ENCODE measurements at places on chromosomes 16 and 17.

- no peak for DNase-seq
These were observed 561.9 kb upstream of the SOX9 start for GRCh38 chr17:71558901-71559300.

DNA sequence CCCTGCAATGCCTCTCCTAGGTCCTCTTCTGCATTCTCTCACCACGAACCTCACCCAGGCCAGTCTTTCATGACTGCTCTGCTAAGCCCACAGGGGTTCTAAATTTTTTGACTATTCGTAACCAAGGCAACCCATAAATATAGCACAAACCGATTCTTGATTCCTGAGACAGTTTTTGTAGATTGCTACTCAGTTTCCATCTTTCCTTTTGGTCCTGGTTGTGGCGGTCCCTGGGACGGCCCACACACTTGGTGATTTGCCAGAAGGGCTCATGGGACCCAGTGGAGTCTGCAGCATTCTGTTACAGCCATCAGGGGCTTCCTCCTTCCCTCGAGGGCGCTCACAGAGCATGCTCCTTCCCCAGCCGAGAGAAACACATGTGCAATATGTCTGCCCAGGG is 23.4 kb upstream of the MGAT5B start:
- no peak for DNase-seq

GRCh38 chr17:14437176-14437575 is 136.3 kb downstream of the HS3ST3B1 start:
- DNase-seq = no peak

DNA sequence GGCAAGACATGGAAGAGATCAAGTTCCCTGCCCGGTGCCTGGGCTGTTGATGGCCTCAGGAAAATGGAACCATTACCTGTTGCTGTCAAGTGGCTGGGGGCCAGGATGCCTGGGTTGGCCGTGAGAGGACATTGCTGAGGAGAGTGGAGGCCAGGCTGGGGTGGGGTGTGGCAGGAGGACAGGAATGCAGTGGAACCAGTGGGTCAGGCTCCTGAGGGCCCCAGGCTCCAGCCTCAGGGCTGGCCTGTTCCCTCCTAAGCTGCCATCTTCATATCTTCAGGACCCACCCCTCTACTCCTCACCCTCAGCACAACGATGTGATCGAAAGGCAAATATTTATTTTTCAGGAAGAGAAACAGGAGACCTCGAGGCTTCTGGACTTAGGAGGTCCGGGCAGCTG is 8.5 kb upstream of the YPEL3 start:
- no peak for DNase-seq

- no peak for DNase-seq
These were observed 108.2 kb upstream of the HS3ST2 start for GRCh38 chr16:22705799-22706198.

DNA sequence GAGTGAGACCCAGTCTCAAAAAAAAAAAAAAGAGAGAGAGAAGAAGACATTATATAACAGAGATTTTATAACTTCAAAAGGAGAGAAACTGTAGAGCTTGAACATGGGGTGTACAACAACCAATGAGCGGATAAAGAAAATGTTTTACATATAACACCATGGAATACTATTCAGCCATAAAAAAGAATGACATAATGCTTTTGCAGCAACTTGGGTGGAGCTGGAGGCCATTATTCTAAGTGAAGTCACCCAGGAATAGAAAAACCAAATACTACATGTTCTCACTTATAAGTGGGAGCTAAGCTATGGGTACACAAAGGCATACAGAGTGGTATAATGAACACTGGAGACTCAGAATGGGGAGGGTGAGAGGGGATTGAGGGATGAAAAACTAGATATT is 61.1 kb downstream of the CHD9NB start:
- DNase-seq = no peak

DNA sequence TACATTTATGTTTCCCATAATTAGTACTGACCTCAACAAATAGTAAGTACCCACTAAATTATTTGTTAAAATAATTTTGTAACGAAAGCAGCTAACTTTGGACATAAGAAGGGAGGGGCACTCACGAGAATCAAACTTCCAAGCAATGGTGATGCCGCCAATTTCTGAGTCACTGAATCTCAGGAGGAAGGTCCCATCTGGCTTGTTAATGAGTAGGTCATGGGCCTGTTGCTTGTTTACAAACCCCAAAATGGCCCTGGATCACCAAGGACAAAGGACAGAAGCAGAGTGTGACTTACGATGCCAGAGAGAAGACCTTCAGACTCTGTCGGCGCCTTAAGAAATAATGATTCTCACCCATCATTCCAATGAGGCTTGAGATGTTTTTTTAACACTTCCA is 15.8 kb upstream of the GHDC start:
- DNase-seq = no peak

DNA sequence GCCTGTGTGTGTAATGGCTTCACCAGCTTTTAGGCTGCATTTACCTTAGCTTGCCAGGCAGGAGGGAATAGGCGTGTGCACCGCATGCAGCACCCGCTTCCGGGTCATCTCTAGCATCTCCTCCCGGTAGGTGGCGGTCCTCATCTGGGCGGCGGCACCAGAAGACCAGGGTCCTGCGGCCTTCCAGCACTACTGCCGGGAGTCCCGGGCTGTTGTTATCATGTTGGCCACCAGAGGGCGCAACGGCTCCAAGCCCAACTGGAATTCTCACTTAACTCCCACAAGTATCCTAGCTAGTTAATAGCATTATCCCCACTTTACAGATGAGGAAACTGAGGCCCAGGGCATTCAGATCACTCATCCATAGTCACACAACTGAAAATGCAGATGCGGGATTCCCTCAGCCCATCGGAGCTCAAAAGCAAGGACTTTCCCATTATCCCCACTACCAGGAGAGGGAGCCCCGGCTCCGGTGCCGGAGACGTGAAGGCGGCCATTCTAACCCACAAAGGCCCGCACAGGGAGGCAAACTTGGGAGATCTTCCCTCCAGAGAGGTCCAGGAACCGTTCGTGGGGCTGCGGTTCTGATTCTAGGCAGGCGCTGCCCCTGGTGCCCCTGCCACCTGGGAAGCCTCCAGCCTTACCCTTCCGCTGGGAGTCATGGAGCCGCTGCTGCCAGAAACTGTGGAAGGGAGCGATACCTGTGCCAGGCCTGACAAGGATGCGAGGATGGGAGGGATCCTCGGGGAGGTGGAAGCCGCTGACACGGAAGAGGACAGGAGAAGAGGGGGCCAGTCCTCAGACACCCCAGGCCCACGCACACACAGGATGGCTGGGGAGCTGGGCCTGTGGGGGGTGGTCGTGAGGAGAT is 23.9 kb downstream of the LGALS9 start:
- DNase-seq = peak; percentile 82

Measured in AML-193 (cell line).